A549 treated with GW870086 at 1 μM for 4 hours (cell line): ENCODE measurements at places on chromosomes 5 and 9. TPM values are rescaled to one million over a fixed set of nuclear protein-coding genes. Genes with fewer than 3 reads are reported as not detected.

SPIN1 gene
- 28.8 to 40.6 TPM (median 35.5 TPM) in 5 replicates for total RNA-seq

STING1 gene
- 1.1 to 1.6 TPM (median 1.2 TPM) in 5 replicates for total RNA-seq

PCDHB10 gene
- 0.05 TPM in 2 of 5 replicates, not detected in the others for total RNA-seq

SLC6A19 gene
- 0.07 to 0.13 TPM (median 0.10 TPM) in 5 replicates for total RNA-seq

MLANA gene
- not detected in 5 replicates for total RNA-seq

ARL14EPL gene
- total RNA-seq = 0.14 to 0.60 TPM (median 0.26 TPM) in 5 replicates

PDE8B gene
- total RNA-seq = 1.5 to 2.1 TPM (median 1.7 TPM) in 5 replicates

CBY3 gene
- total RNA-seq = not detected in 5 replicates

JAKMIP2 gene
- total RNA-seq = not detected in 5 replicates

SNAPC4 gene
- 10.3 to 13.0 TPM (median 12.7 TPM) in 5 replicates for total RNA-seq

ZBTB6 gene
- total RNA-seq = 4.3 to 6.3 TPM (median 5.5 TPM) in 5 replicates

MARCOL gene
- not detected in 5 replicates for total RNA-seq

SPATA24 gene
- total RNA-seq = 4.7 to 7.3 TPM (median 5.2 TPM) in 5 replicates

WWC1 gene
- 80.3 to 100 TPM (median 90.9 TPM) in 5 replicates for total RNA-seq

KIF27 gene
- total RNA-seq = 1.00 to 1.1 TPM (median 1.0 TPM) in 5 replicates

SMC5 gene
- 9.1 to 18.3 TPM (median 16.3 TPM) in 5 replicates for total RNA-seq

SH3RF2 gene
- 2.5 to 3.8 TPM (median 3.6 TPM) in 5 replicates for total RNA-seq

TMEM252 gene
- total RNA-seq = not detected in 5 replicates

OBP2B gene
- total RNA-seq = not detected in 5 replicates
